ENCODE measurements at places on chromosomes 3 and 15.
A peak's percentile ranks its signal among the peaks of the same experiment; 100 is the strongest.

- DNase-seq: no peak
Observed at GRCh38 chr3:113659101-113659541, 37.3 kb downstream of the USF3 start.

DNA sequence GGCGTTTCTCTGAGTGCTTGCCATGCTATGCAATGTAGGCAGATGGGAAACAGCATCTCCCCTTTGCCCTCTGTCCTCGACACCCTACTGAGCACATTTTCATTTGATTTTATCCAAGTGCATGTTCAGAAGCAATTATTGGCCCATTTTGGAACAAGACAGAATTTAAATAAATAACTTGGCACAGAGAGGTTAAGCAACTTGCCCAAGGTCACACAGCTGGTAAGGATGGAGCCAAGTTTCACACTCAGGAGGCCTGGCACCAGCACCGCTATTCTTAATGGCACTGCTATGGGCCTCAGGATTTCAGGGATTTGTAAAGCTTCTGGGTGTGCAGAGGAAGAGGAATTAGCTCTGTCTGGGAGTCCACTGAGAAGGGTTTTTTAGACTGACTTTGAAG, 2.5 kb upstream of the GRIP2 start:
- DNase-seq: no peak

DNA sequence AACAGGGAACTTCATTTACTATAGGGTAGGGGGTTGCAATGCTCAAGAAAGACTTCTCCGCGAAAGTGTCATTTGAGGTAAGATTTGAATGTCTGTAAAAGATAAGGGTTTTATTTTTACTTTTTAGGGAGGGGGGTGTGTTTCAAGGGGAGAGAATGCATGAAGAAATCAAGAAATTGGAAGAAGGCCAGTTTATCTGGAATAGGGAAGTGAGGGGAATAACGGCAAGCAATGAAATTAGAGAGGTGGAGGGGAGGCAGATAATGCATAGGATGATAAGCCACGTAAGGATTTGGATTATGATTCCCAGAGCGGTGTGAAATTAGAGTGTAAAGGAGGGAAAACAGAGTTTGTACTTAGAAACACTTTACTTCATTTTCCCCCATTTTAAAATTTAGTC, 63.0 kb upstream of the MB21D2 start:
- DNase-seq: no peak

DNA sequence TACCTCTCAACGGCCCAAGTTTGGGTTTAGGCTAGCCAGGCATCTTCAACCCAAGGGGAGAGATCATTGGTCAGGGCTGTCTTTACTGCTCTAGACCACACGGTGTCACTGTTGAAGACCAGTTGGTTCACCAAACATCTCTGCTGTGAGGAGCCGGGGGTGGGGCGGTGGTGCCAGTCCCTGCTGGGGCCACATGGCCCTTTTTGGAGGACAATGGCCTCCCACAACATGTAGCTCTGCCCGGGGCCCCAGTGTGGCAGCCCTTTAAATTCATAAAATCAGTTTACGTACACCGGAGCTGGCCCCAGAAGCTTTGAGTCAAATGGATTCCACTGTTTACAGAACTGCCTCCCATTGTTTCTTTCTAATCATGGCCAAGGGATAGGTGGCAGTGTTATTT, 19.1 kb upstream of the TM4SF18 start:
- DNase-seq: peak; percentile 56

DNA sequence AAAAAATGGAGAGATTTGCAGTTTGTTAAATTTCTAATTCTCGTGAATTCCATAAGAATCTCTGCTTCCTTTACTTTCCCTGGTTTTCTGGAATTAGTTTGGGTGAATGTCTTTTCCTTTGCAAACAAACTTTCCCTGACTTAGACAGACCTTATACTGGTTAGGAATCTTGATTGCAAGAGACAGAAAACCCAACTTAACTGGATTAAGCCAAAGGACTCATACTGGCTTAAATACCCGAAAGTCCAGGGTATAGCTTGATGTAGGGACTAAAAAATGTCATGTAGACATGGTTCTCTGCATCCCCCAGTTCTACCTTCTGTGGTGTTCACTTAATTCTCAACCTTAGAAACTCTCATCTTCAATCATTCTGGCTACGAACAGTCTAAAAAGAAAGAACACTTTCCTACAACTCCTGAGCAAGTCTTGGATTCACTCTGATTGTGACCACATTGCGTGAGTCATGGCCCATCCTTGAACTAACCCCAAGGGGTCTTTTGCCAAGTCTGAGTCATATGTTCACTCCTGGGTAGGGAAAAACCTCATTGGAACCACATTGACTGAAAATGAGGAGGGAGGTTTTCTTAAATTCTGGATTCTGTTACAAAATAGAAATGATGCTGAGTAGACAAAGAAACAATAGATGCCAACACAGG, 136.0 kb upstream of the DAZL start:
- DNase-seq: peak; percentile 33

- DNase-seq: no peak
Observed at GRCh38 chr3:59512066-59512465, 462.2 kb upstream of the CFAP20DC start.

- peak; percentile 61 for DNase-seq
Observed at GRCh38 chr15:71149646-71150557, 34.6 kb downstream of the THSD4 start.

DNA sequence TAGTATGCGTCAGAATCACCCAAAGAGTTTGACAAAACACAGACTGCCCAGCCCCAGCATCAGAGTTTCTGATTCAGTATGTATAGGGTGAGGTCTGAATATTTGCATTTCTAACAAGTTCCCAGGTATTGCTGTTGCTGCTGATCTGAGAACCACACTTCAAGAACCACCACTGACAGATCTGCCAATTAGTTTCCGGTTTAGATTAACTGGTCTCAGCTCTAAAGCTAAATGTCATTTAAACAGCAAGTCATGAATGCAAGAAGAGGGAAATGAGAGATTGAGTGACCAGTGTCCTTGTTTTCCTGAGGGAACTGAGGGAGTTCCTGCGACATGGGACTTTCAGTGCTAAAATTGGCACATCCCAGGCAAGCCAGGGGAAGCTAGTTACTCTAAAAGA, 305.0 kb downstream of the ZNF385D start:
- no peak for DNase-seq

DNA sequence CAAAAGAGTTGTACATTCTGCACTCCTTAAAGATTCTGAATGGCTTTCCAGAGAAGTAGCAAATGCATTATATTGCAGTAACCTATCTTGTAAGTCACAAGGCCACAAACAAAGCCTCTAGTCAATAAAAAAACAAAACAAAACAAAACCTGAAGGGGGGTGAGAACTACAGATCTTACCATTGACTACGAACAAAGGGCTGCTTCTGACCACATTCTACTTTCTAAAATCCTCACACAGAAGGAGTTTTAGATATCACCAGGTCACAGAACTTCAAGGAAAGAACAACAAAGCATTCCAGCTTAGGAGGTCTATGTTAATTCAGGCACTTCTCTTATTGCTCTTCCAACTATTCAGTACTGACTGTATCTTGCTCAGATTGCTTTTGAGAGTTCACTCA, 343.0 kb downstream of the ZBTB20 start:
- DNase-seq: no peak

- DNase-seq: no peak
Observed at GRCh38 chr15:38479756-38480155, 25.8 kb downstream of the FAM98B start.

DNA sequence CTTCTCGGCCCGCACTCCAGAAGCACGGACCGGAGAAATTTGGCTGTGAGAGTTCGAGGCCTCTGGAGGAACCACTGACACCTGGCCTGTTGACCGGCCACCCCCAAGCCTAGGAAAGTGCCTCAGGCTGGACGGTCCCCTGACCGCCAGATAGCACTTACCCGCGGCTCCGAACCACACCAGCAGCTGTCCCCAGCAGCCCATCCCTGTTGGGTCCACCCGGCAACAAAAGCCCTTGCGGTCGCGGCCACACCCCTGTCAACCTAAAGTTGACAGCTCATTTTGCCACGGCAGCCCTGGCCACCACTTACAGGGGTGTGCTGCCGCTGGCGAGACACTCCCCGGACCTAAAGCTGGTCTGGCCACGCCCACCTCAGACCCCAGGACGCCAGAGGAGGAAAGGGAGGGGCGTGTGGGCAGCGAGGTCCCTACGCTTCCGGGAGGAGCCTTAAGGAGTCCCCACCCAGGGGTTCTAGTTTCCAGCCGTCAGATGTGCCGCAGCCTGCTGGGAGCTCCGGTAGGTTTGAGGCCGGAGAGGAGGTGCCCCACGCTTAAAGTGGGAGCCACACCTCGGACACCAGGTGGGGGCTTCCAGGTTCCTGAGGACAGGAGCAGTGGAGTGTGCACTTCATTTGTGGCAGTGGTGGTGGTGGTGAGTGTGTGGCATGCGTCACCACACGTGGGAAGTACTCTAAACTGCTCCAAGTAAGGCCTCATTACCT, at the start of gene LTK:
Gene LTK (minus strand): TSS at position 322 of the 722 bp plus-strand sequence. CDS start 118 bp downstream, at position 204.
- no peak for DNase-seq
